ENCODE measurements at places on chromosomes 6 and 20.

- DNase-seq: peak; percentile 45
Measured at GRCh38 chr6:36340618-36341454, 4.1 kb upstream of the BNIP5 start.

DNA sequence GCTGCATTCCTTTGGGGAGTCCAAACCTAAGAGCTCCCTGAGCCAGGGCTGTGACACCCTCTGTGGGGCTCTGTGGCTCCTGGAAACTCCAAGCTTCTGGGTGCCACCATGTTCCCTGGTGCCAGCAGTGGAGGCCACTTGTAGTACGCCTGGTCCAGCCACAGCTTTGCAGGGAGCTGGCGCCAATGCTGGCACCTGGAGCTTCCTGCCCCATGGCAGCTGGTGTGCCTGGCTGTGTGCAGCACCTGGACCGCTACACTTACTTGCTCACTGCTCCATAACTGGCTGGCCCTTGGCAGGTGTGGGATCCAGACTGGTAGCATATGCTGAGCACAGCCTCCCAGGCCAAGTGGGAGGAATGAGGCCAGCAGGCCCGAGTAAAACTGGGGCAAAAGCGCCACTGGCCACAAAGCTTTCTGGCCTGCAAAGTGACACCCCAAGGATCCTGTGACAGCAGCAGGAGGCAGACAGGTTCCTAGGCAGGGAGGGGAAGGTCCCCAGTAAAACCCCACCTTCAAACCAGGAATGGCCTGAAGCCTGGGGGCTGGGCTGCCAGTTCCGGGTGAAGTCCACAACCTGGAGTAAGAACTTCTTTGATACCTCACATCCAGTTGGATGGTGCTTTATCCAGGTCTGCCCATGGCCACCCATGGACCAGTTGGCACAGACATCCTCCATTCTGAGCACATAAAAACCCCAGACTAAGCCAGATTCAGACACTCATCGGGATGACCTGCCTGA is 461.0 kb downstream of the TBC1D32 start:
- no peak for DNase-seq

GRCh38 chr20:57503035-57503658 is 21.8 kb downstream of the CTCFL start:
- no peak for DNase-seq

DNA sequence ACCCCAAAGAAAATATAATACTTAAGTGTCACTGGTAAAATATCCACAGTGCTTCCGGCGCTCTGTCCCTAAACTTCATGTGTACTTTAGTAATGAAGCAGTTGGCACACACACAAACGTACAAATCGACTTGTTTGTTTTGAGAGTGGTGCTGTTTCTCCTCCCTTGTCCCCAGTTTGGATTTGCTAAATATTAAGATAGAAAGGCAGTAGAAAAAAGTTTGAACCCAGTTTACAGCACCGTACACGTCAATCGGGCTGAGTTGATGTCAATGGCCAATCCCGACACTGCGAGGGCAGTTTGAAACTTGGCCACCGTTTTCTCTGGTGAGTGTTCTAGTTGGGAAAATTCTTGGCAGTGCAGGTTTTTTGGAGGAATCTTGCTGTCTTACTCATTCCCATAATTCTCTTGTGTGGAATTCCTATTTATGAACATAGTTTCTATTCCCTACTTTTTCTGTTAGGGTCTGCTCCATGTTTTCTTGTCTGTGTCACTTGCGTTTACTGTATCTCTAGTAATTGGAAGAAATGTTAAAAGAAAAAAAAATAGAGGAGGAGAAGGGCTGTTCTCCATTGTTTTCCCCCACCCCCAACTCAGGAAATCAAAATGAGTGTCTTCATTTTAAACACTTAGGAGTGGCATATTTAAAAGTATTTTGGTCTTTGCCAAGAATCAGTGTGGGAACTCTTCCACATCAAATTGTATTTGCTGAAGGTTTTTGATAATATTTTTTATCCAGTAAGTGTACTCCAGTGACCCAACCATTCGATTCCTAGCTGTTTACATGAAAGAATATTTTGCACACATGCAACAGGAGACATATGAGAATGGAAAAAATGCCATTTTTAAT is 72.3 kb downstream of the OR2B2 start:
- peak; percentile 76 for DNase-seq

DNA sequence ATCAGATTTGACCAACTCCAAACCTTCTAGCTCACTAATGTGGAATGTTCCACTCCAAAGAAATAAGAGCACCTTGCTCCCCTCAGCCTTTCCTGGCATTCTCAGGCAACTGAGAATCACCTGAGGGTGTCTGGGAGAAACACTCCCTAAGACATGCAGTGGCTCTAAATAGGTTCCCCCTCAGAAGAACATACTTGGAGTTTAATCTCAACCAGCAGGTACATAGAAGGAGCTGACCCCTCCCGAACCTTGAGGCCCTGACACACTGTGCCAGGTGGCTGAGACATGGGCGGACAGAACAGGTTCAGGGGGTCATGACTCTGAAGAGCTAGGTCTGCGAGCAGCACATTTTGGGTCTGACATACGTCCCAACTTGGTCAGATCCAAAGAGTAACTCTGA is 107.6 kb upstream of the MAP3K4 start:
- no peak for DNase-seq

All from NCI-H510A treated with DMSO at 0.1 percent for 48 hours (cell line).